ENCODE measurements at places on chromosomes 12 and 14. TPM values are rescaled to one million over a fixed set of nuclear protein-coding genes. Genes with fewer than 3 reads are reported as not detected.

DNA sequence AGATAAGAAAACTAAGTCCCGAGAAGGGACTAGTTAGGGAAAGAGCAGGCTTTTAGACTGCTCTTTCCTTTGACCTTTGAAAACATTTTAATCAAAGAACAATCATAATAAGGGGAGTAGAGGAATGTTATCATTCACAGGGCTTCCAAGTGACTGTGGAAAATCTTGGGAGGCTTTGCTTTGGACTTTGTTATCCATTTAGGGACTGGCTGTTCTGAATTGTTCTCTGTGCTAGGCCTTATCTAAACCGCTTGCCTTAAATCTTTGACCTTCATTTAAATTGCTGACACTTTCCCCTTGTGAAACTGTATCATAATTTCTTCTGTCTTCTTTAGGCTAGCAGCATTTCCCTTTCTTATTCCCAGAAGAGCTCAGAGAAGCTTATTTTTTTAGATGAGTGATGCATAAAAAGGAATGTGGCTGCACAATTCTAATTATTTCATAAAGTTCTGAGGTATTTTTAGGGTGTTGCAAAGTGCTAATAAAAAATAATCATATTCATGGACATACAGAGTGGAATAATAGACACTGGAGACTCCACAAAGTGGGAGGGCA is 9.5 kb upstream of the CALM1 start:
- DNase-seq = no peak

DNA sequence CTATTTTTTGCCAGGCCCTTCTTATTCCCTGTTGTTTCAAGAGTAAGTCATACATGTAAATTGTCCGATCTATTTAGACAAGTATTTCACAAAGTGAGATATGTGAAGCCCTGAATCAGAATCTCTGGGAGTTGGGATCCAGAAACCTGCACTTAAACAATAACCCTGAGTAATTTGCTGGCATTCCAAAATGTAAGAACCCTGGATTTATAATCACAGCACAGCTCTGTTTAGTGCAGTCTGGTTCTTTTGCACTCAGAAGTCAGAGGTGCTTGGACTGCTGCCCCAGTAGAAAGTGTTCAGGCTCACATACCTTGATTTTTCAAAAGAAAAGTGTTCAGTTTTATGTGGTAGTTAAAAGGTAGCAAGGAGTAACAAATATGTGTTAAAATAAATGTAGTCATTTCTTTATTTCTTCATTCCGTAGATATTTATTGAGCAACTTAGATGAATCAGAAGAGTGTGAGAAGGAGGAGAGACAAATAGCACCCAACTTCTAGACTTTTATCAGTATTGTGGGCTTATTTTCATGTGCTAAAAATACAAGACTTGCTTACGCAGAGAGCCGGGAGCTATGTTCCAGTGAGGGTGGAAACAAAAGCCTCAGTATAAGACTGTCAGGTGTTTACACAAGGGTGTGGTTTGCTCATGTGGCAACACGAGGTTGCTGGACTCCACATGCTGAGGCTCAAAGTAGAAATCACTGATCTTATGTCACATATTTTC is 70.1 kb downstream of the SYNE2 start:
- DNase-seq = no peak

The C12orf54 gene
- not detected for total RNA-seq

The ADAMTS20 gene
- not detected for total RNA-seq

GRCh38 chr14:90545966-90546751 is 149.3 kb downstream of the CALM1 start:
- DNase-seq = no peak

The LUM gene
- total RNA-seq = 54.9 TPM

The SOAT2 gene
- not detected for total RNA-seq

DNA sequence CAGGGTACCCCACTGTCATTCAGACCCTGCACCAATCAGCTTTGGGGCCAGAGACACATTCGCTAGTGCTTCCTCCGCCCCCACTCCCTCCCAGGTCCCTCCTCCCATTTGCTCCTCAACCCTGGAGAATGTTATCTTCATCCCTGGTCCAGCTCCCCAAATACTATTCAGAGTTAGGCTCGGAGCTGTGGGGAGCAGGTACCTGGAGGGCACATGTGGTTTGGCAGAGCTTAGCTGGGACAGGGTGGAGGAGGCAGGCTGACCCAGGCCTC is 19.5 kb downstream of the VSX2 start:
- DNase-seq = no peak

- no peak for DNase-seq
These were observed 6.8 kb upstream of the TESPA1 start for GRCh38 chr12:54991161-54991990.

GRCh38 chr12:77204083-77204482 is 138.7 kb upstream of the E2F7 start:
- no peak for DNase-seq

DNA sequence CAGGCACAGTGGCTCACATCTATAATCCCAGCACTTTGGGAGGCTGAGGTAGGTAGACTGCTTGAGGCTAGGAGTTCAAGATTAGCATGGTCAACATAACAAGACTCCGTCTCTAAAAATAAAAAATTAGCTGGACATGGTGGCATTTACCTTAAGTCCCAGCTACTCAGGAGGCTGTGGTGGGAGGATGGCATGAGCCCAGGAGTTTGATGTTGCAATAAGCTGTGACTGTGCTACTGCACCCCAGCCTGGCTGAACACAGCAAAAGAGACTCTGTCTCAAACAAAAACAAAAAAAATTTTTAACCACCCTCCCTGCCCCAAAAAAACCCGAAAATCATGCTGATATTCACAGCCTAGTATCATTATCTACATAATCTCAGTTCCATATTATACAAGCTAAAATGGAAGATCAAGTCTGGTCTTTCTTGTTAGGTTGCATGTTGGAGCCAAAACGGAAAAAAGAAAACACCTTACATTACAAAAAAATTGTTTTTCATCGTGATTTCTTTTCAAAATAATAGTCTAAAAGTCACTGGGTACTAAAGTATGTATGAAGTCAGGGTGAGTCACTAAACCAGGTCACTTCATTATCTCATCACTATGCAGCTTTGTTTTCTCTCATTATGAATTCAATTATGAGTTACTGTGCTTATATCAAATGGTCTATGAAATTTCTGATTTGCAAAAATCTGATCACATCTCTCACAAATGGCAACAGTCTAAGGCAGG is 13.8 kb downstream of the GXYLT1 start:
- DNase-seq = no peak

The FNTB gene
- total RNA-seq = 17.1 TPM

GRCh38 chr12:57694459-57695019 is 607 bp downstream of the OS9 start:
- no peak for DNase-seq

The KLRF1 gene
- total RNA-seq = 0.24 TPM

- no peak for DNase-seq
These were observed 38.7 kb downstream of the RASAL1 start for GRCh38 chr12:113096675-113097461.

DNA sequence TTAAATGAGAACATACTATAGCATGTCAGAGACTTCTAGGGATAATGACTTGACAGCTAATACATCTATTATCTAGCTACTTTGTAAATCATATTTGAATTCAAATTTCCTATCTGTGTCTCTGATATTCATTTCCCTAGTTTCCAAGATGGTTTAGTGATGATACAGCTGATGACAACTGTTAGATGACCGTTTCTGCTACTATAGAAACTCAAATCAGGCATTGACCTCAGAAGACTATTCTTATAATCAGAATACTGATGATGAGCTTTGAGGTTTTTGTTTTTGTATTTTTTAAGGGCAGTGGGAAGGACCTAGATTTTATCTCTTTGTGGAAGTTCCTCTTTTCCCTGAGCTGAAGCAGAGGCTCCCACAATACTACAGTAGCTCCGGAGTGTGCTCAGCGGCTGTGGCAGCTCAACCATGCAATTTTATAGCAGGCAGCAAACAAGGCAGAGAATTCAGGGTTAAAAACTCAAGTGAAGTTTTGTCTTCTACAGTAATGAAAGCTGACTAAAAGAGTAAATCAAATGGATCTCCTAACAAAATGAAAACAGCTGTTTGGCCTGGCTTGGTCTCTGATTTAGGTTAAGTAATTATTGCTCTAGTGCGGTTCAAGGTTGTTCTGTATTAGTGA is 145.1 kb downstream of the SLC25A21 start:
- no peak for DNase-seq

DNA sequence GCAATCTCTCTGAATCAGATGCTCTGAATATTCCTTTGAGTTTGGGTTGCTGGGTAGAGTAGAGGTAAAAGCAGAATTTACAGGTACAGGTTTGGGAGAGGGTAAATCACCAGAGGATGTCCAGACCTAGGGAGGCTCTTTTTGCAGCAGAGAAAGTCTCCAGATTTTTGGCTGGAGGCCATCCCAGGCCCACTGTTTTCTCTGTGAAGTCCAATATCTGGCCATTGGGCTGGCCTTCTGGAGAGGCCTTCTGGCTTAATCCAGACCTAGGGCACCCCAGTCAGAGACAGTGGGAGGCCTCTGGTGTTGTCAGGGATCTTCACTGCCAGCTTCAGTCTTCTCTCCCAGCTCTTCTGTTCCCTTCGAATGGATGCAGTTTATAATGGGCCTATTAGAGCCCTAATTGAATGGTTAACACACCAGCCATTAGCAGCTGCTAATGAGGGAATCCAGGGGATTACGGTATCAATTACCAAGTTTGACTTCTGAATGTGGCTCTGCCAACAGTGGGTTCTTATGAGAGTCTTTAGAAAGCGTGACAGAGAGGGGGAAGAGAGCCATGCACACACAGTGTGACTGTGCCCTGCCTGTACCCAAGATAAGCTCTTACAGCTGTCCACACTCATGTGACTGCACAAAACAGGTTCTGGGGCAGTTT is 183.1 kb downstream of the EMP1 start:
- DNase-seq = no peak

The KRT75 gene
- not detected for total RNA-seq

DNA sequence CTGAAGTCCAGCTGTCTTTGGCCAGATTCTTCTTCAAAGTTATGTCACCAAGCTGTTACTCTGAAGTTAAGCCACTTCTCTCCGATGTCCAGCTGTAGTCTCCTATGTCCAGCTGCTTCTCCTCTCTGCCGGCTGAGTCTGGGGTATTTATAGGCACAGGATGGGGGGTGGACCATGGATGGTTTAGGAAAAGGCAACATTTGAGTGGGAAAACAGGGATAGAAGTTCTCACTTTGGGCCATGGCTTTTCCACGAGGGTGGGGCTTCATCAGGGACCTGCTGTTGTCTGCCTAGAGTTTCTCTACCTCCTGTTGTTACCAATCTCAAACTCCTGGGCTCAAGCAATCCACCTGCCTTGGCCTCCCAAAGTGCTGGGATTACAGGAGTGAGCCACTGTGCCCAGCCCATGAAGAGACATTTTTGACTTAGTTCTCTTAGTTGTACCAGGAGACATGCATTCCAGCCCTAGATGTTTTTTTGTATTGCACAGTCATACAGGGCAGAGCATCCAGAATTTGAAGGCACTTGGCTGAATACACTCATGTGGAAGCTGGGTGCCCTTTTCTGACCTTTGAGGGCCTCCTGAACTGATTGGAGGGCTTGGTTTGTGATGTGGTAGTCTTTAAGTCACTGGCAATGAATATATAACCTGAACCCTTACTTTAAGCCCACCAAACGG is 79.8 kb upstream of the HECTD1 start:
- no peak for DNase-seq
